Activated effector memory CD4-positive, alpha-beta T cell treated with Interleukin-2 at 50 U/mL for 16 hours (primary cell): ENCODE measurements at places on chromosomes 13 and 19.

DNA sequence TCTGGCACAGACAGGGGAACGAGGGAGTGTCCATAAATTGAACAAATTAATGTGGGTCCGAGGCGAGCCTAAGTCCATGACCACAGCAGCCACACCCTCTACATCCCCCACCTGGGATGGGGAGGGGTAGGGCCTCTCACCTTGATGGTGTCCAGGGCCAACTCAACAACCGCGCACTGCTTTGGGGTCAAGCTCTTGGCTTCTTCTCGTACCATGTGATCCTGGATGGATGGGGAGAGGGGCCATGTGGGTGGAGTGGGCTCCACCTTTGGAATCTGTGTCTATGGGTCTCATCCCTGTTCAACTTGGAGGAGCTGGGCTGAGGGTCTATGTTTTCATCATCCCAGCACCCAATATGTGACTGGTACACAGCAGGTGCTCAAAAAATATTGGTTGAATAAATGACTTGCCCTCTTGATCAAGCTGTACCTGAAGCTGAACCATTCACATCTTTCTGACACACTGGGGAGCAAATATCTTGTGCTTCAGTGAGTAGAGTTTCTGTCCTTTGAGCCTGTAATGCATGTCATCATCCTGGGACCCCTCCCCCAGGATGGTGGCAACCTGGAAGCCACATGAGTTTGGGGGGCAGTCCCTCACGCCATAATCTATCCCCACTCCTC is 62.9 kb downstream of the COLGALT1 start:
- DNase-seq: no peak

- no peak for DNase-seq
Observed at GRCh38 chr13:113906571-113906970, 42.7 kb upstream of the GAS6 start.

DNA sequence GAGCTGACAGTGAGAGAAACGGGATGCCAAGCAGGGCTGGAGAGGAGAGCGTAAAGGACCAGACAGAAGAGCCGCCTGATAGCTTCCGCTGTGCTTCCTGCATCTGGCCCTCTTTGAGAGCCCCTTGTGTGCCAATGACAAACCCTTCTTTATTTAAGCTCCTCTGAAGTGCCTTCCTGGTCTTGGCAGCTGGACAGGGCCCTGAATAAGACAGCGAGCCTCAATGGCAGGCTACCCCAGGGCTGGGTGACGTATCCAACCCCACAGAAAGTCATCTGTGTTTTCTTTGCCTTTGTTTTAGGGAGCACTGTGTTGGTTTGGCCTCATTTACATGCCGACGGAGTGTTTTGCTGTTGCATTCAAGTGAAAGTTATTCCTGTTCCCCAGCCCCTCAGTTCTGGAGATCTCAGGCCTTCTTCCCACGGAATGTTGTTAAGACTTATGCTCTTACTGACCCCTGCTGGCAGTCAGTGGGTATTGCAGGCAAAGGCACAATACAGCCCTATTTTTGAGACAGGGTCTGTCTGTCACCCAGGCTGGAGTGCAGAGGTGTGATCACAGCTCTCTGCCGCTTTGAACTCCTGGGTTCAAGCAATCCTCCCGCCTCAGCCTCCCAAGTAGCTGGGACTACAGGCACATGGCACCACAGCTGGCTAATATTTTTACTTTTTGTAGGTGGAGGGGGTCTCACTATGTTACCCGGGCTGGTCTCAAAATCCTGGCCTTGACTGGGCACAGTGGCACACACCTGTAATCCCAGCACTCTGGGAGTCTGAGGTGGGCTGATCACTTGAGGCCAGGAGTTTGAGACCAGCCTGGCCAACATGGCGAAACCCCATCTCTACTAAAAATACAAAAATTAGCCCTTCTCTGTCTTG is 16.8 kb downstream of the CCL25 start:
- DNase-seq: no peak

GRCh38 chr13:101942038-101942437 is 459.8 kb downstream of the FGF14 start:
- no peak for DNase-seq

GRCh38 chr19:55118401-55118991 is 1.1 kb upstream of the PPP1R12C start:
- no peak for DNase-seq

DNA sequence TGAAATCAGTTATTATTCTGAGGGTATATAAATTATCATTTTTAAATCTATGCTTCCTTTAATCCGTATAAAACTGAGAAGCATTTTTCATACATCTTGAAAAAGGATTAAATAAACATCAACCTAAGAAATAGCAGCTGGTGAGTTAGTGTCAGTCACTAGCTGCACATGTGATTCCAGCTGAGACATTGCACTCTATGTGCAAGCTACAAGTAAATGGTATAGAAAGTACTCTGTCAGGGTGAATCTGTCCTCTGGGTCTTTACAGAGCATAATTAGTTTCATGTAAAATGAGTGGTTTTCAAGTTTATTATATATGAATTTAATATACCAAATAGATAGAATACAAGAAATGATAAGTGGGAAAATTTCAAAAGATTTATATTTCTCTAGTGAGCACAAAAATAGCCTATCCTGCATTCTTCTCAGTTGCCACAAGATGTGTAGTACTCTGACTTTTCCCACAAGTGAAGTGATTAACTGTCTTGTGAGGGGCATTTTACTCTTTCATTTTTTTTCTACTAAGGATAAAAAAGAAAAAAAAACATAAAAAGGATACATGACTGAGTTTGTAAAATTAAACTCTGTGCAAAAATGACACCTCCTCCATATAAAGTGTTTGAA is 1372.1 kb downstream of the PCDH9 start:
- no peak for DNase-seq

DNA sequence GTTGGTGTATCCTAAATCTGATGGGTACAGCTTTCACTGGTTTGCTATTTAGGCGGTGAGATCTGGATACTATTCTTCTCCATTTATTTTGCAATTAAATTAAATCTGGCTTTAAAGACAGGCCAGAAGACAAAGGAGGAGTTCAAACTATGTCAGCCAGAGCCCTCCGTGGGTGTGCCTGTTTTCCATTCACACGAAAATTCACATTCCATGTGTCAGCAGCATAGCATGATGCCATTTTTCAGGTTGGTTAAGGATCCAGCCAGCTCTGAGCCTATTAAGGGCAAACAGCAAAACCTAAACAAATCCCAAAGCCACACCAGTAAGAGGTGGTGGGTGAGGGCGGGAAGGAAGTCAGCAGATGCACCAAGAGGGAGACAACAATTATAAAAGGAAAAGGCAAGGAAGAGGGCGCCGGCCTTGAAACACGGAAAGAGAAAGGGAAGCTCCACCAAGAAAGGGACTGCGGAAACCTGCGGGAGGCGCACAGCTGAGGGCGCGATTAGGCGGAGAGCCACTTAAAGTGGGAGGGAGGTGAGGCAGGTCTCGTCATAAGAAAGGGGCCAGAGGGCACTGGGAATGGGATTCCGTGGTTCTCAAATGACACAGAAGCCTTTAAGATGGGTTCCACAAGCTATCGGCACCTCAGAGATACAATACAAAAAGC is 43.0 kb downstream of the CARS2 start:
- DNase-seq: no peak

- no peak for DNase-seq
Observed at GRCh38 chr13:44148159-44148914, 225.3 kb upstream of the SERP2 start.
